ENCODE measurements at places on chromosomes 3 and 15.

- no peak for DNase-seq
These were observed 117.9 kb downstream of the TCF12 start for GRCh38 chr15:57036352-57036751.

- no peak for DNase-seq
These were observed 303.6 kb upstream of the ARPP21 start for GRCh38 chr3:35335703-35336102.

- no peak for DNase-seq
These were observed 6.5 kb downstream of the MUC4 start for GRCh38 chr3:195805181-195805580.

GRCh38 chr15:64651601-64652191 is 123.7 kb downstream of the RBPMS2 start:
- peak; percentile 60 for DNase-seq

Data from OCI-LY7 (cell line).